ENCODE measurements at places on chromosomes 5 and 9.

DNA sequence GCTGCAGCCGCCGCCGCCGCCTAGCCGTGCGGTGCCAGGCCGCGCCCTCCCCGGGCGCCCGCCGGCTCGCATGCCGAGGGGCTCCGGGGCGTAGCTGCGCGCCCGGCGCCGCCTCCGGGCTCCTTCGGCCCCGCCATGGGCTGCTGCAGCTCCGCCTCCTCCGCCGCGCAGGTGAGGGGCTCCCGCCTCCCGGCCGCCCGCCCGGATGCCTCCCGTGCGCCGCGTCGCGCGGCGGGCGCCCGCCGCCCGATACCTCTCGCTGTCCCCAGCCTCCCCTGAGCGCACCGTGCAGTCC lies 230 bp downstream of the SLC44A1 start:
- DNase-seq = no peak

DNA sequence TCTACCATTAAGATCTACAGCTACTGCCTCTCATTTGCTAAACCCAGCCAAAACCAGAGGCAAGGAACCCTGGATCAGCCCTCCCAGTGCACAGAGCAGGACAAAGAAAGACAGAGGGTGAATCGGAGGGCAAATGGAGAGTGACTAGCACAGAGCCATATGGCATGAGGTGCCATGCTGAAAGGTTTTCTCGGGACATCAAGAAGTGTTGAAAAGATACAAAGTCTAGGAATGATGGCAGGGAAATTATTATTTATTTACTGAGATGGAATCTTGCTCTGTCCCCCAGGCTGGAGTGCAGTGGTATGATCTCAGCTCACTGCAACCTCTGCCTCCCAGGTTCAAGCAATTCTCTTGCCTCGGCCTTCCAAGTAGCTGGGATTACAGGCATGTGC lies 19.3 kb downstream of the SLC1A1 start:
- DNase-seq = no peak

DNA sequence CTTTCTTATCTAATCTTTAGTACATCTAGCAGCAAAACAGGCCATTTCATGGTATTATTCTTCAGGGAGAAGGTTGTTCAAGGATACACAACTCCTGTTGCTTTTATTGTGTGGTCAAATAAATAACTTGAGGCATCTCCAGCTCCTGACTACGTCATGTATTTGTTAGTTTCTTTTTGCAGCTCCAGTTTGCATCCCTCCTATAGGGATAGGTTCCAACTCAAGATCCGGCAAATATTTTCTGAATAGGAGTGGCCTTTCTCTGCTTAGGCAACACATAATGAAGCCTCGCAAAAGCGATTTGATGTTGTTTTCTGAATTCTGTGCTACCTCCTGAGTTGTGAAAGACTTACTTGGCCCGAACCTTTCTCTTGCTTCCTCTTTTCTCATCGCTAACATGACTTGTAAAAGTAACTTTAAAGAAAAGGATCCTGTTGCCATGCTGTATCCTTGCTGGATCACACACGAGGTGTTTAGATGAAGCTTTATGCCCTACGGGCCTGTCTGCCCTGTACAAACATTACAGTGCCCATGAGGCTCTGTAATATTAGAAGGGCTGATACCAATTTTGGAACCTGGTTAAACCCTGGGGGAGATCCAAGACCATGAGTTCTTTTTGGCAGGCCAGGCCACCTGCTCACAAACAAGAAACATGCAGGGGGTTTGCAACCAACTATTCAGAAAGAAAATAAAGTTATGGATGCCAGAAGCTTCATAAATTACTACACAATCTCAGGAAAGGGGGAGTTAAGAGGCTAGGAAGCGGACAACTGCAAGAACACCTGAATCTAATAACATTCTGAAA lies 149.8 kb upstream of the FGF10 start:
- DNase-seq = no peak

GRCh38 chr9:23811633-23812032 lies 14.4 kb downstream of the ELAVL2 start:
- no peak for DNase-seq

DNA sequence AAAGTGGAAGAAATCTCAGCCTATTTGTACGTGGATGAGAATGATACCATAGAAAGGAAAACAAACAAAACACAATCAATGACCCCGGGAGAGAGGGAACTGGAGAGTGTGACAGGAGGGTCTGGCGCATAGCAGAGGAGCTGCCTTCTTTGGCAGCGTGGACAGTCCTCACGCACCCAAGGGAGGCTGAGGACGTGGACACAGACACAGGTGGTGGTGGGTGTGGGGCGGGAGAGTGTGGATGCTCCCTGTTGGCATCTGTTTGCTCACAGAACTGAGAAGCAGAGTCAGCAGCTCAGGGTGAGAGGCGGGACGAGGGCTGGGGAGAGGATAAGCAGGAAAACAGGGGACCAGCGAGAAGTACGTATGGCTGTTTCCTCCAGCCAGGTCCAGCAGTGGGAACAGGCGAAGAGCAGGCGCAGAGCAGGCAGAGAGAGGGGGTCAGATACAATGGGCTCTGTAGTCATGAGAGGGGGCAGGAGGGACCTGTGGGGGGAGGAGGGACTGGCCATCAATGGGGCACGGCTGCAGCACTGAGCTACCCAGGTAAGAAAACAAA lies 10.0 kb downstream of the CMBL start:
- no peak for DNase-seq

GRCh38 chr5:65916636-65917035 lies 9.7 kb upstream of the ERBIN start:
- no peak for DNase-seq

- no peak for DNase-seq
Measured at GRCh38 chr9:35929453-35929718, 20.1 kb downstream of the SPAAR start.

DNA sequence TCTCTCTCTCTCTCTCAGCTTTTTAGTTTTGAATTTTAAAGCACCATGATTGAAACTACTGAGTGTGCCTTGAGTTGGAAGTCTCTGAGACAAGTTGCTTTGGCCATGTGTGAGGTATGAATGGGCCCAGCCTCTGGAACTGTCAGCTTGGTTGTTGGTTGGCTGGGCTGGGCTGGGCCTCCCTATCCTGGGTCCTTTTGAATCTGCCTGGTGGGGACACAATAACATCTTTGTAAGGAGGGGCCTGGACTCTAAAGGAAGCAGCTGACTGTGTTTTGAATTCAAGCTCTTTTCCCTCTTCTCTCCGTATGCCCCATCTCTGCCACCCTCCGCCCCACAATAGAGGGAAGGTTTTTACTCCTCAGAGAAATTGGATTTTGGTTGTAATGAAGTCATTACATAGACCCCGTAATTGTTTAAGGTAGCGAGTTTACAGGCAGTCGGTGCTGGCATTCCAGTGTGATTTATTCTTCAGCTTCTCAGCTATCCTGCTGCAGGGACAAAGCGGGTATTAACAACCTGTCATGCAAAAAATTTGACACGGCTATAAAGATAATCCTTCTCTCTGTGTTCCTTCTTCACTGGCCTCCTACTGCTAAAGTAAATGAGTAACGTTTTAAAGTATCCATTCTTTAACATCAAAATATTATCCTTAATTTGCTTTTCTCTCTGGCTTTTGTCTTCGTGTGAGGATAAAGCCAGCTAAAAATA lies 105.4 kb downstream of the DAPK1 start:
- no peak for DNase-seq

- DNase-seq = no peak
Measured at GRCh38 chr5:64900618-64901017, 131.9 kb downstream of the CWC27 start.

GRCh38 chr9:75039009-75039408 lies 10.9 kb upstream of the CARNMT1 start:
- DNase-seq = no peak

DNA sequence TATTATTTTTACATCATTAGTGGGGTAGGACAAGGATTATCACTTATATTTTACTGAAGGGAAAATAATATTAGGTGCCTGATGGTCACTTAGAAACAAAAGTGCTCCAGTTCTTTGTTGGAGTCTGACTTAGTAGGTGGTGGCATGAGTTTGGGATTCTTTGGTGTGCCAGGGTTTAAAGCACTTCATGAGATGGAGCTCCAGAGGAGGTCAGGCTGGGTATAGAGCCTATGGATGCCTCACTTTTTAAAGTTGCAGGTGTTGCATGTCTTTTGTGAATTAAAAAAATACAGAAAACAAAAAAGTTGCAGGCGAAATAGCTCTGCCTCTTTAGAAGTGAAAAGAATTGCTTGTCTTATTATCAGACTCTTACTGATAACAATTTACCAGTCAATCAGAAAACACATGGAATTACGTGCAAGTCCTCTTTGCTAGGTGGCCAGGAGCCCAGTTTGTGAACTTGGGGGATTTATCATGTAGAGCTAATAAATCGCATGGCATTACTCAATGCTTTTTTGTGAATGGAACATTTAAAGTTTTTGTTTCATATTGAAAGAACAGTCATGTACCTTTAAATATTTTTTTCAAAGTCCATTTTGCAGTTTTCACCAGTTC lies 1.6 kb downstream of the ITK start:
- DNase-seq = no peak

DNA sequence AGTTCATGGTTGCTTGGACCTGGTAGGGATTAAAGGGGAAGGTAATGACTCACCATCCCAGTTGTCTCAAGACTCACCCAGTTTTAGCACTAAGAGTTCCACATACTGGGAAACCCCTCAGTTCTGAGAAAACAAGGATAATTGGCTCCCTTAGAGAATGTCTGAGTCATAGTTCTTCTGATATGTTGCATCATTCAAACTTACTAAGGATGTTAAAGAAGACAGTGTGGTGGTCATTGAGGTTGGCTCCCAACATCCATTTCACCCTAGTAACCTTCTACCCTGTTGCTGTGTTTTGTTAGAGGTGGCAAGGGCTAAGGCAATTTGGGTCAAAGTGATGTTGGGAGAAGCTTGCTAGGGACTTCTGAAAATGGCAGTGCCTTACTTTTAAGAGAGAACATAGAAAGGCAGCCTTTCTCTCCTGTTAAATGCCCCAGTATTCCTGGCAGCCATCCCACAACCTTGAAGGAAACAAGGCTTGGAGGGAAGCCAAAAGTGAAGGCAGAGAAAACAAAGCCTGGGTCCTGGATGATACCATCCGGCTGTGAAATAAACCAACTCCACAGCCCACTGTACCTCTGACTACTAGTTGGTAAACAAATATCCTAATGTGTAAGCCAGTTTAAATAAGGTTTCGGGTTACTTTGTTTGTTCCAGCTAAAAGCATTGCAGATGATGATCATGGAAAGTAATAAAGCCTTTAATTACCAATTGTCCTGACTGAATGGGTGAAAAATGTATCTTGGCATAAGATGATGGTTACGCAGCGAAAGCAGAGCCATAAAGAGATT lies 80.4 kb upstream of the ADAMTSL1 start:
- no peak for DNase-seq

DNA sequence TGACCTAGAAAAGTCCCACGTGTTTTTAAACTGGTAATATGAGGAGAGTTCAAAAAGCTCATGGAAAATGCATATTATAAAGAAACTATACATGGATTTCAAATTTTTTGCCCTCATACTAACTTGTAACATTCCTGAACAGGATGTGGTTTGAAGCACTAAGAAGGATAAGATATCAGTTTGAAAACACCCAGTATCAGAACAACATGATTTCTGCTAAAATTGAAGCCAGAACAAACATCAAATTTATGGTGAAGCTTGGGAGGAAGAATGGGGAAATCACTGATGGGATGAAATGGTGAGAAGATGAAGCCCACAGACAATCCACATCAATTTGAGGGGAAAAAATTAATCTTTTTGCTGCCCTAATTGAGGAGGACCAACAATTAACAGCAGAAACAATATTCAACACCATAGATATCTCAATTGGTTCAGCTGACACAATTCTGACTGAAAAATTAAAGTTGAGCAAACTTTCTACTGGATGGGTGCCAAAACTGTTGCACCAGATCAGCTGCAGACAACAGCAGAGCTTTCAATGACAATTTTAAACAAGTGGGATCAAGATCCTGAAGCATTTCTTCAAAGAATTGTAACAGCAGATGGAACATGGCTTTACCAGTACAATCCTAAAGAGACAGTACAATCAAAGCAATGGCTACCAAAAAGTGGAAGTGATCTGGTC lies 113.2 kb upstream of the SNX2 start:
- no peak for DNase-seq

GRCh38 chr5:127923804-127924570 lies 159.6 kb upstream of the SLC12A2 start:
- no peak for DNase-seq

DNA sequence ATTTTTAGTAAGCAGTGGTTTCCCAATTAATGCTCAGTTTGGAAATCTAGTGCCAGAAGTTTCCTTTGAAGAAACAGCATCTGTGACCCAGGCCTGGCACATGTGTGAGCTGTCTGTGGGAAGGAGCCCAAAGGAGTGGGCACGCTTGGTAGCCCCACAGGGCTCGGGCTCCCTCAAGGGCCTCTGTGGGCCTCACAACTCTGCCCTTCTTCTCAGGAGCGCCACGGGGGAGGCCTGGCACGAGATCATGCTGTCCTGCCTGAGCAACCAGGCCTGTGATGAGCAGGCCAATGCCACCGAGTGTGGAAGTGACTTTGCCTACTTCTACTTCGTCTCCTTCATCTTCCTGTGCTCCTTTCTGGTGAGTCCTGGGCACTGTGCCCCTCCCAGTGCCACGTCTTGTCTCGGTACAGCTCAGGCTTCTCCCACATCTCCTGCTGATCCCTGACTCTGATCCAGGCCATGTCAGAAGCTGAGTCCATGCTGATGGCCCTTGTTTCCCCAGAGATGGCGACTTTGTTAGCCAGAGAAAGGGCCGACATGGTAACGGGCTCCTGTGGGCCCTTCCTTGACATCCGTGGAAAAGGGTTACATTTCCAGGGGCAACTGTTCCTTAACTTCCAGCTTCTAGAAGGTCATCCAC lies 200.4 kb downstream of the CACNA1B start:
- DNase-seq = no peak

DNA sequence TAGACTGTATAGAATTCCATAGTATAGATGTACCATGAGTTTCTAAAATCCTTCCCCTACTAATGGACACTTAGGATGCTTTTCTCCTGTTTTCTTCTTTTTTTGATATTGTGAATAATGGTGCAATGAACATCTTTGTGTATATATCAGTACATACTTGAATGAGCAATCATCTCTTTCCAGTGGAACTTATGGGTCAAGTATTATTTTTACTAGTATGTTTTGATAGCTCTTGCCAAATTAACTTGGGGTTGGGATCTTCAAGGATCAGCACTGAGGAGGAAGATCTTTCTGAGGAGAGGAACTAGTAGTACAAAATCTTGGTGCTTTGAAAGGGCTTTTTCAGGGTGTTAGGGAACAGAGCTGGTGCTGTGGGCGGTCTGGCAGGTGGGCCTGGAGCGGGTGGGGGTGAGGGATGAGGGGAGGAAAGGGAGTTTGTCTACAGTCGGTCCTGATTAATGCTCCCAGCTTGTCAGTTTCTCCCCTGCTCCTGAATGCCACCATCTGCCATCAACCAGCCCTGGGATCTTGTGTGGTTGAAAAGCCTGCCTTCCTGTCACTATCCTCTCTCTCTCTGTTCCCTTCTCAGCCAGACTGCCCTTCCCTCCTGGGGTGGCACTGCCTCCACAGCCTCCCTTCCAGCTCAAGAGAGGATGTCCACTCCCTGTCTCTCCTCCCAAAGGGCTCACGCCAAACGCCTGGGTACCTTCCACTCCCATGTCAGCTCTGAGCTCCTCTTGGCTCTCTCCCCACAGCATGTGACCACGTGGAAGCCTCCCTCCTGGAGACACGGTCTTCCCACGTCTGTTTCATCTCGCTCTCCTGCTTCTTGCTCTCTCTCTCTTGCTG lies 185.9 kb downstream of the DAB2IP start:
- DNase-seq = no peak
